ENCODE measurements at places on chromosomes 1 and 21.

DNA sequence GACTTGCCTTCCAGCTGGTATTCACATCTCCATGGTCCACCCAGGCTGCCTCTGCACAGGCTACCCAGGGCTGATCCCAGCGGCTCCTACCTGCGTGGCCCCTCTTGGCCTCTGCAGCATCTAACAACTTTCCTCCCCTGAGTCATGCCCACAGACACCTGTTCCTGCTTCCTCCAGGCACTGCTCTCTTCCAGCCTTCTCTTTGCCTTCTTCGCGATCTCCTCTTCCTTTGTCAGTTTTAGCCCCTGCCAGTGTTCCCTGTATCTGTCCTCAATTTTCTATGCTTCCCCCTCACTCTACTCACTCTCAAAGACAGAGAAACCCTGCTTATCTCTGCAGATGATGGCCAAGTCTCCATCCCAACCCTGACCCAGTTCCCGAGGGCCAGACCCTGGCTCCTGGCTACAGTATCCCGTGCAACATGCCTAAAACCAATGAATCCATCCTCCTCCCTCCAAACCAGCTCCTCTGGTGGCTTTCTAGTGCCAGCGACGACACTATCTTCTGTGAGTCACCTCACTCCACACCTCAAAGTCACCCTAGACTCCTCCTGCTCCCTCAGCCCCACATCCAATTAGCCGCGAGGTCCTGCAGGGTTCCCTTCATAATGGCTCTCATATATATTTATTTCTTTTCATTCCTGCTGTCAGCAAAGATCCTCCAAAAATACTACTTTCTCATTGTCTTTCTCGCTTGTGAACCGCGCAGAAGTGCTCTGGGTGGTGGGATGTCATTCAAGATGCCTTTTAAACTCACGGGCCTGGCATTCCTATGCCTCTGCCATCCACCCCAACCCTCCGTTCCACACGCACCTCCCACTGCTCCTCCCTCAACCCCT lies 259.2 kb downstream of the TOMM20 start:
- DNase-seq, result no peak

DNA sequence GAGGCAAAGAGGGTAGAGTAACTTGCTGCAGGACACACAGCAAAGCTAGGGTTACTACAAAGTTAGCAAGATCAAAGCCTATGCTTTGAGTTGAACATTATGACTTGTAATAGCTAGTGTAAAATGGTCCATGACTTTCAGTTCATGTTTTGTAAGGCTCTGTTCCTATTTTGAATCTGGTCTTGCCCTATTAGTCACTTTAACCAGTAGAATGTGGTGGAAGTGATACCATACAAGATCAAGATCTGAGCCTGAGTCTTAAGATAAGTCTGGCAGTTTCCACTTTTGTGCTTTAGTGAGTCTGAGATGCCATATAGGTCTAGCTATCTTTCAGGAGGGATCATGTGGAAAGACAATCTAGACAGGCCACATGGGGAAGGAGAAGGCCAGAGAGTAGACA lies 282.1 kb upstream of the BRINP3 start:
- DNase-seq, result peak; percentile 89

DNA sequence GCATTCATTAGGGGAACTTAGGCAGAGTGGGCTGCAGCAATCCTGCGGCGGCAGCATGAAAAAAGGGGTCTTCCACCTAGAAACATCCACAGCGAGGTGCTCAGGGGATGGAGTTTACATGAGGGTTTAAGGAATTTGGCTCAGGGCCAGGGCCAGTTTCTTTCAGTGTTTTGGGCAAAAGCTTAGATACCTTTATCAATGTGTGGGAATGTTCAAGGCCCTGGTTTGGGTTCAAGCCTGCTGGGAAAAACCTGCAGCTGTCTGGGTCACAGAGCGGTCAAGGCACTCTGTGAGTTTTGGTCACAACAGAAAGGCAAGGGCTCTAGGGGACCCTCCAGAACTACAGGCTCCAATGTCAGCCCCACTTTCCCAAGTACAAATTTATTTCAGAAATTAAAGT lies 230.3 kb downstream of the DISC1 start:
- DNase-seq, result no peak

GRCh38 chr1:150110116-150110515 lies 39.6 kb upstream of the PLEKHO1 start:
- DNase-seq, result no peak

All from OCI-M1 (cell line).